GM23248 (cell line): ENCODE measurements at places on chromosomes 5 and 9.

DNA sequence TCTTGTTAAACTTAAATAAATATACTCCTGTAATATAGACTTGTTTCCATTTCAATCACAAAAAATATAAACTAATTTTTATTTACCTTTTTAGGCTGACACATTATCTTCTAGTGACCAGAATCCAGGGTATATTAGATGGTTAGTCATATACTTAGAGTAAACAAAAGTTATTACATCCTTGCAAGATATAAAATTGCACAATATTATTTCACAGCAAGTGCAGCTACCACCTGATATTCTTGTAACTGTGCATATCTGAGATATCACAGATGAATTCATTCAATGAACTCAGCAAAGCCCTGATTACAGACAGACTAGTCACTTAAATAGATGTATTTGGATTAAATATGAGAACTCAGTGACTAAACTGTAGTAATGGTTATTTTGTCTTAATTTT, 25.6 kb upstream of the ARRDC3 start:
- DNase-seq: no peak

GRCh38 chr5:122402955-122403685, 91.1 kb downstream of the SNCAIP start:
- no peak for DNase-seq

GRCh38 chr5:10913841-10914240, 152.8 kb upstream of the DAP start:
- peak; percentile 87 for DNase-seq

DNA sequence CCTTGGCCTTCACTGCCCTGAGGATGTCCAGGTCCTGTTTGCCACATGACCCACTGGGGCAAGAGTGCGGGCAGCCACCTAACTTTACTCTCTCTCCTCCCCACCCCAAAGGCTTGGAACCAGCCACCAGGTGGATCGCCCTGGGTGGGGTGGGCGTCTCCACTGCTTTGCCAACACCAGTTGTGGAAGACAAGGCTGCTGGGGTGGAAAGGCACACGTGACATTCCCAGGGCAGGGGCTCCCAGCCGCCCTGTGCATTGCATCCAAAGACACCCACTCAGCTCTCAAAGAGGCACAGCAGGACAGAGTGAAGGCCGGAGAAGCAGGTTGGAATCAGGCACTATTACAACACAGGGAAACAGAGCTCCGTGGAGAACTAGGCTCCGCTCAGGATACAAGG, 162.2 kb downstream of the OLFM1 start:
- DNase-seq: no peak

DNA sequence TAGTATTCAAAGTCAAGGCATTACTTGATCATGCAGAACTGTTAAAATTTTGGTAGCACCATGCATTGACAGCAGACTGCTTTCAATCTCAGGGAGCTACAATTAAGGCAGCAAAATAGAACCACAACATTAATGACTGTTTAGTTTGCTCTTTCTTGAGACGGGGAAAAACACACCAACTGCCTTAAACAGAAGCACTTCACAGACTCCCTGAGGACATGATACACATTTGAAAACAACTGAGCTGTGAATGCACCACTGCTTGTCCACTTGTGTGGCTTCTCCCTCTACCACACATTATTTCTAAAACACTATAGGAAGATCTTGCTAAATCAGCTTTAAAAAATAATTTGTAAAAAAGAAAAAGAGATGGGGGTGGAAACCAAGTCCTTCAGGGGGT, 79.6 kb upstream of the MAST4 start:
- no peak for DNase-seq

DNA sequence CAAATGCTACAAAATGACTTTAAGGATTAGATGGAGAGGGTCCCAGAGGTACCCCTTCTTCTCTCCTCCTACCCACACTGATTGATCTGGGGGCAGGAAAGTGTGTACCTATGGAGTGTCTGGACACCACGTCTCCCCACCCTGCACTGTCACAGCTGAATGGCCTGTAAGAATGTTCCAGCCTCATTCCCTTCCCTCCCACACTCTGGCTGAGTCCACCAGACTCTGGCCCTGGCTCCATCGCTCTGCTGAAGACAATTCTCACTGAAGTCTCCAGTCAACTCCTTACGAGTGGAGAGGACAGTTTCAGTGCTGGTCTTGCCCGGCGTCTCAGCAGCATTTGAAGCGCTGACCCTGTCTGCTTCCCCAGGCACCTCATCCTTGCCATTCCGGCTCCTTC, 105.8 kb downstream of the TTLL11 start:
- peak; percentile 31 for DNase-seq
